ENCODE measurements at places on chromosomes 7 and 10. TPM values are rescaled to one million over a fixed set of nuclear protein-coding genes. Genes with fewer than 3 reads are reported as not detected.

MBL2 gene
- 0.46 TPM for total RNA-seq

GRCh38 chr7:71982851-71983250 lies 429.3 kb downstream of the CALN1 start:
- H3K27ac ChIP-seq: no peak overlapping the region
- no peaks in the 10 kb centered on the region for H3K27me3 ChIP-seq
- H3K4me1 ChIP-seq: no peaks in the 10 kb centered on the region
- H3K4me3 ChIP-seq: no peak overlapping the region
- no peaks in the 10 kb centered on the region for H3K36me3 ChIP-seq

DNA sequence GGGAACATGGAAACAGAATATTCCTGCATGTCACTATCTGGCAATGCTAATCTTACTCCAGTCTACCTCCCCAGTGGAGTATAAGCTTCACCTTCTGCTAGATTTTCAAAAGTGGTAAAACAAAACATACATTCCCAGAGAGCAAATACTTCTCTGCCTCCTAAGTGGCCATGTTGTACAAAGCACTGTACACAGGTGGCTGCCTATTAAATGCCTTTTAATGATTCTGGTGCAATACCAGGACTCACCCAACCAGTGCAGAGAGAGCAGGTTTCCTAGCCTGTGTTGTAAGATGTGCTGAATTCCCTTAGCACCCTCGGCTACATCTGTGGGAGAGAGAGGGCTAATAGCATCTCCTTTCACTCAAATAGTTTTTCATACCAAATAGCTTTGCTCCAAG lies 684.3 kb upstream of the NRP1 start:
- H3K27me3 ChIP-seq: no peaks in the 10 kb centered on the region
- H3K4me1 ChIP-seq: no peaks in the 10 kb centered on the region
- no peak overlapping the region for H3K4me3 ChIP-seq
- H3K36me3 ChIP-seq: no peaks in the 10 kb centered on the region
- no peak for DNase-seq

DNA sequence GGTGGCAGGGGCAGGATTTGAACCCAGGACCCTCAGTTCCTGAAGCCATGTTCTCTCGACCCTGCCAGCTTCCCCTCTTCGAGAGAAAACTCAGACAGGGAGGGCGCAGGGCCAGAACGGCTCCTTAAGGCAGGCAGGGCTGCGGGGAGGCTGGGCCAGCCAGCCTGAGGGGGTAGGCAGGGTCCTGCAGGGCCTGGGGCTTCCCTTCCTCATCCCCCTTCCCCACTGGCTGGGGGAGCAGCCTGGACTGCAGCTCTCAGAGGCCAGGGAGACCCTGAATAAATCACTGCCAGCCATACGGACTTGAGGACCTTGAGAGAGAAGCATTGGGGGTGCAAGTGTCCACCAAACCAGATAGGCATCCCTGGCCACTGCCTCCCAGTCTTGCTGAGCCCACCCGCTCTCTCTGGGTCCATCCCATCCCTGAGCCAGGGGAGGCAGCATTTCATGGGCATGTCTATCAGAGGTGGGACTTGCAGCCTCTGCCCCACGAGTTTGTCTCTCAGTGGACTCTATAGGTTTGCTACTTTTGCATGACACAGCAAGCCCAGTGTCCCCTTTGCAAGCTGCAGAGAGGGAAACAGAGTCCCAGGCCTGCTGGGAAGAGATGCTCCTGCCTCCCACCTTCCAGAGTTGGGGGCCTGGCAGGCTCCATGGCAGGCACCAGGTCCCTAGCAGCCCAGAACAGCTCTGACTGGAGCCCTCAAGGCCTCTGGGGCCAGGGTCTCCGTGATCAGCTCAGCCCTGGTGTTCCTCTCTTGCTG lies 70.9 kb downstream of the MYL10 start:
- no peak overlapping the region for H3K4me3 ChIP-seq
- H3K36me3 ChIP-seq: no peaks in the 10 kb centered on the region
- no peak for DNase-seq
- H3K27me3 ChIP-seq: no peaks in the 10 kb centered on the region
- no peak overlapping the region for H3K27ac ChIP-seq

- no peaks in the 10 kb centered on the region for H3K27me3 ChIP-seq
- H3K4me1 ChIP-seq: no peaks in the 10 kb centered on the region
- H3K4me3 ChIP-seq: no peak overlapping the region
- peaks cover 1% of the 10 kb centered on the region for H3K36me3 ChIP-seq
- no peak for DNase-seq
These were observed 80.4 kb downstream of the CHST15 start for GRCh38 chr10:124012991-124013390.

- no peaks in the 10 kb centered on the region for H3K27me3 ChIP-seq
- DNase-seq: no peak
- no peaks in the 10 kb centered on the region for H3K4me1 ChIP-seq
- no peak overlapping the region for H3K27ac ChIP-seq
These were observed 71.5 kb downstream of the EBF3 start for GRCh38 chr10:129892548-129893052.

DNA sequence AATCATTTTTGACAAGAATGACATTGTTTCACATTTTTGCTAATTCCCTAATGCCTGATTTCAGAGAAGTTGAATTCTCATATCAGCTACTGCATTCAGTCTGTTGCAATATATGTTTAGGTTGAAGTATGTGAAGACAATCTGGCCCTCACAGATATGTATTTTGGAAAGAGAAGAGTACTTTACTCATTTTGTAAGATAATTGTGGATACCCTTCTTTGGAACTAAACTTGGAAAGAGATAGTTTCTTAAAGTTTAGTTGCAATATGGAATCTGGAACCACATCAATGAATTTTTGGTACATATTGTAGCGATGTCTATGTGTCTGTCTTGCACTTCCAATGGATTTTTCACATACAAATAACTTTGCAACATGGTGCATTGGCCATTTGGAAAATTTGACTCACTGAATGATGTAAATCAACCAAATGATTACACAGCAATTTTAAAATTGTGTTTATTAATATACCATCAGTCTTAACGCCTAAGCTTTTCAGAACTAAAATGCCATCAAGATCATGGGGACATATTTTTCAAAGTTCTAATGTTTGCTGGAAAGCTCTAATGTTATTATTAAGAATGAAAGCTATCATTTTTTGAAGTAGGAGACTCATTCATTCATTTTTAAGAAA lies 39.3 kb upstream of the TMEM26 start:
- no peak for DNase-seq
- H3K4me3 ChIP-seq: no peak overlapping the region
- H3K27me3 ChIP-seq: 0 out of 2 replicates have a peak, but pooled peaks cover 2% of the 10 kb centered on the region
- no peak overlapping the region for H3K27ac ChIP-seq

DNA sequence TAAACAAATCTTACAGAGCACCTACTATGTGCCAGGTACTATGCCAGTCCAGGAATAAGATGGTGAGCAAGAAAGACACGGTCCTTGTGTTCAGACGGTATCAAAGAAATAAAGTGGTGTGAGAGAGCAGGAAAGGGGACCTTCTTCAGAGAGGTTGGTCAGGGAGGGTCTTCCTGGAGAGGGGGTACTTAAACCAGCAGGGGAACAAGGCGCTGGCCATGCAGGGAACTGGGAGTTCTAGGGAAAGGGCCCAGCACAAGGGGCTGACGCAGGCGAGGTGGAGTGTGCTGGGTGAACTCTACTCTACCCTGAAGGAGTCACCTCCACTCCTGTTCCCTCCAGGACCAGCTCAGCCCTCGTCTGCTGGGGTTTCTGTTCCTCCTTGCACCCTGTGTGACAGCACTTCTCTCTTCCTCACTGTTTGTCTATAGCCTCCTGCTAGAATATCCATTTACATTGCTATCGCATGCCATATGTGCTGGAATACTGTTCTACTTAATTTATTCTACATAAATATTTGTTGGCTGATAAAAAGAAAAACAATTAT lies 73.5 kb downstream of the AOAH start:
- no peak overlapping the region for H3K27ac ChIP-seq
- H3K4me1 ChIP-seq: no peaks in the 10 kb centered on the region
- no peak for DNase-seq
- no peaks in the 10 kb centered on the region for H3K27me3 ChIP-seq
- no peaks in the 10 kb centered on the region for H3K36me3 ChIP-seq

DNA sequence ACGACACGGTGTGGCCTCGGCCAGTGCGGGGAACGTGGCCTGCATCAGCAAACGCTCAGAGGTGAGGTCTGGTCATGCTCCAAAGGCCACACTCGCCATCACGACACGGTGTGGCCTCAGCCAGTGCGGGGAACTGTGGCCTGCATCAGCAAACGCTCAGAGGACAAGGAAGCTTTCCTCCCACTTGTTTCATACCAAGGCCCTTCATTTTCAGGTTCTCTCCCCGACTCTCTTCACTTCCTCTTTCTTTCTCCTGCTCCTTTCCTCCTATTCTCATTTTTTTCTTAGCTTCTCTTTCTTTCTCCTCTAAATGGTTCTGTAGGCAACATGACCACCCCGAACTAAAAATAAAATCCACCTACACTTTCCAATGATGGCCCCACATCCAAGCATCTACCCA lies 384.4 kb upstream of the SHH start:
- H3K27ac ChIP-seq: no peak overlapping the region
- no peak overlapping the region for H3K4me3 ChIP-seq
- no peaks in the 10 kb centered on the region for H3K36me3 ChIP-seq
- H3K27me3 ChIP-seq: no peaks in the 10 kb centered on the region
- no peak for DNase-seq

GRCh38 chr7:106069471-106070200 lies 42.5 kb downstream of the SYPL1 start:
- H3K4me1 ChIP-seq: peaks cover 55% of the 10 kb centered on the region
- H3K27me3 ChIP-seq: no peaks in the 10 kb centered on the region
- H3K27ac ChIP-seq: no peak overlapping the region
- no peak overlapping the region for H3K4me3 ChIP-seq
- DNase-seq: no peak

- H3K36me3 ChIP-seq: no peaks in the 10 kb centered on the region
- H3K4me3 ChIP-seq: no peak overlapping the region
- no peaks in the 10 kb centered on the region for H3K27me3 ChIP-seq
- DNase-seq: no peak
- H3K27ac ChIP-seq: no peak overlapping the region
- H3K4me1 ChIP-seq: no peaks in the 10 kb centered on the region
These were observed 159.3 kb downstream of the ELMO1 start for GRCh38 chr7:37289367-37289766.

DNA sequence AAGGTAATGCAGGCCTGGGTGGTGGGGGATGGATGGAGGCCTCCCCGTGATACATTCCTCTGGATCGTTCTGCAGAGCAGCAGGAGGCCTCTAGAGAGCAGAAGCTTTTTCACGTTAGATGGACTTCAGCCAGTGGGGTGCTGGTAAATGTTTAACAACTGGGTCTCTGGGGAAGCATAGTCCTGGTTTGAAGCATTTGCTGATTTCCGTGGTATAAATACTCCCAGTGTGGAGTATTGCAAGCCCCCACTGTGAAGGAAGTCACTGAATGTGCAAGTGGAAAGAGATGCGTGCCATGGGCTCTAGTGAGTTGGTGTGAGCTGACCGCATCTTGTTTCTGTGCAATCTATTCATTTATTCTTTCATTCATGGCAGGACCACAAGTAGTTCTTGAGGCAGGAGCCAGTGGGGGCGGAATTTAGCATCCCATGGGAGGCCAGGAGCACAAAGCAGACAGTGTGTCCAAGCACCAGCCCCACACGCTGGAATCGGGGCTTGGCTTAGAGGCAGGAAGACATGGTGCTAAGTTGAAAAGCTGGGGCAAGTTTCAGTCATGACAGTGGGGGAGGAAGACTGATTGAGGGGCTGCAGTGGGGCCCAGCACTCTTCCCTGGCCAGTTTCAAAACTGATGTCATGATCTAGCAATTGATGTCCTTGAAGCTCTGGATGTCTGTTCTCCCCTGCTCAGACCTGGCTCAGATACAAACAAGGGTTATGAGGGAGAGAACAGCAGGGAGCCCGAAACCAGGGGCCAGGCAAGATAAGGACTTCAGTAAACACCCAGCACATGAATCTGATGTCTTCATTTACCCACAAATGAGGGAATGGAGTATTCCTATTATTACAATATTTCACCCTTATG lies 280.9 kb upstream of the LYZL1 start:
- no peaks in the 10 kb centered on the region for H3K36me3 ChIP-seq
- no peak overlapping the region for H3K27ac ChIP-seq
- no peak overlapping the region for H3K4me3 ChIP-seq
- DNase-seq: peak; percentile 48

GRCh38 chr7:41711283-41712064 lies 8.6 kb upstream of the INHBA start:
- no peak for DNase-seq
- H3K36me3 ChIP-seq: no peaks in the 10 kb centered on the region
- H3K27ac ChIP-seq: no peak overlapping the region
- no peaks in the 10 kb centered on the region for H3K4me1 ChIP-seq

- no peaks in the 10 kb centered on the region for H3K36me3 ChIP-seq
- no peak for DNase-seq
- H3K27me3 ChIP-seq: no peaks in the 10 kb centered on the region
- no peak overlapping the region for H3K4me3 ChIP-seq
These were observed 34.6 kb upstream of the BTRC start for GRCh38 chr10:101319241-101319915.

DNA sequence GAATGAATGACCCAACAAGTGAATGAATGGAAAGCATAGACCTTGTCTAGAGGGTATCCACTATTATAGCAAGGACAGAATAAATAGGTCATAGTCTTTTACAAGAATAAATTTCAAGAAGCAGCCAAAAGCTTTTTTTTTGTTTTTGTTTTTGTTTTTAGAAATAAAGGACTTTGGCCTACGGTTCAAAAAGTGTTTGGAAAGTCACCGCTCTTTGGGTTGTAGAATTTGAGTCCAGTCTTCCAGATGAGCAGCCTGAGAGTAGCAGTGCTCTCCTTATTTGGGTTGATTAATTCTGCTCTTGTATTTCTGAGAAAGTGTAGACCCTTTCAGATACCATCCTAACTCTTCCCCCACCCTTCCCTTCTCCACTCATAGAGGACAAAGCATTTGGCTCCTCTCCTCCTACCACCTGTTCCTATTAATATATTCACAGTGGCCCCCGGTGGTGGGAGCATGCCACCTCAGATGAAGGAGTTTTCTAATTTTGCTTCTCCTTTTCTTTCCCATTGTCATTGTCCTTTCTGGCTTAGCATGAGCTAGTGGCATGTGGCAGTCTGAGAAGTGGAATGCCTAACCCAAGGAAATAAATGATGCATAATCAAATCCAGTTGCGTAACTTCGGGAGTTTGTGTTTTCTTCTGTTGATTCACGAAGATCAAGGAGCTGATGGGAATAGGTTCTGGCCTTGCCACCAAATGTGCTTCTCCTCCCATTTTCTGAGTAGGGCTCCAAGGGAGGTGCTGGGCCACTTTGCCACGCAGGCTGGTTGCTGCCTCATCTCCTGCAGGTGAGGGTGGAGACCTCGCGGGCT lies 114.7 kb downstream of the CHN2 start:
- H3K27me3 ChIP-seq: no peaks in the 10 kb centered on the region
- peaks cover 45% of the 10 kb centered on the region for H3K4me1 ChIP-seq
- H3K4me3 ChIP-seq: no peak overlapping the region

DNA sequence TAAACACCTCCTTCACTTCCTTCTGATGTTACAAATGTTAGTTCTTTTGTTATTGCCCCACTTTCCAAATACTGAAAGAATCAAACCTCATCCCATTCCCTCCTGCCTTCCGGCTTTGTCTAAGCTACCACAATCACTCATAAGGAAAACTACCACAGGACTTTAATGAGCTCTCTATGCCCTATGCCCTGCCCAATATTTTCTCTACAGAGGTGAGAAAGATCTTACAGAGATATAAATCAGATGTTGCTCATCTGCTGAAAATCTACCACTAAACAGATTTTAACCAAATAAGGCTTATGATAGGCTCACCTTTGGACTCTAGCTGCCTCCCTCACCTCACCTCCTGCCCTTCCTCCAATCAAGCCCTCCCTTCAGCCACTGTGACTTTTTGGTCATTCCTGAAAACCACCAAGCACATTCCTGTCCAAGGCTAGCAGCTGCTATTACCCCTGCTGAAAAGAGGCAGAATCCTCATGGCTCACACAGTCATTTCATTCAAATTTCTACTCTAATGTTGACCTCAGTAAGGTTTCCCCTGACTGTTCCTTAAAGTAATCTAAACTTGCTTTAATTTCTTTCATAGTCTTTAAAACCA lies 7.7 kb downstream of the ZNF33B start:
- no peaks in the 10 kb centered on the region for H3K27me3 ChIP-seq
- peaks cover 12% of the 10 kb centered on the region for H3K4me1 ChIP-seq
- H3K4me3 ChIP-seq: no peak overlapping the region
- peak overlapping the region; percentile 5 for H3K27ac ChIP-seq
- DNase-seq: peak; percentile 35

Data from Caco-2 (cell line).